ENCODE measurements at places on chromosomes 16 and 17.
A peak's percentile ranks its signal among the peaks of the same experiment; 100 is the strongest.

GRCh38 chr16:17347624-17348023 lies 123.1 kb downstream of the XYLT1 start:
- DNase-seq = no peak

DNA sequence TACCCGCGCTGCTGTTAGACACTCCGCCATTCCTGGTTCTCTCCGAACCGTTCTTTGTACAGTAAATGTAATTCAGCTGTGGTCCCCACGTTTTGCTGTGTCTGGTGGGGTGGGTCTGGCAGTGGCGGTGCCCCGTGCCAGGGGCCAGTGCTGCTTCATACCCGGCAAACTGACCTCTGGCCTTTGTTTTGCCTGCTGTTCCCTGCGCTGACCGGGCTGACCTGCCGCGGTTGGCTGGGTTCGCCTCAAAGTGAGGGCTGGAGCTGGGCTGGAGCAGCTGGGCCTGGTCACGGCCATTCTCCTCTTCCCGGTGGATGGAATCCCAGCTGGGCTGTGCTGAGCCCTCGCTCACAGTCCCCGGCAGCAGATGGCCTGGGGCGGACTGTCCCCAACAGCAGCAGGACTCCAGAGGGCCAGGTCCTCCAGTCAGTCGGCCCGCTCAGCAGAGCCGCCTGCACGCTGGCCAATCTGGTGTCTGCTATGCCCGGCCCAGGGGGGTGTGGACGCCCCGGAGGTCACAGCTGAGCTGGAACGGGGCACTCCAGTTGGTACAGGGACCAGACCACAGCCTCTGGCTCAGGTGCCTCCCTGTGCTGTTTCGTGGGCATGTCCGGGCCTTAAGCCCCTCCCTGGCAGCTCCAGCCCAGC lies 1.5 kb upstream of the WFIKKN1 start:
- DNase-seq = no peak

GRCh38 chr17:63445571-63445953 lies 544 bp downstream of the CYB561 start:
- peak; percentile 43 for DNase-seq

GRCh38 chr17:57663326-57664070 lies 81.6 kb downstream of the CCDC182 start:
- peak; percentile 8 for DNase-seq

DNA sequence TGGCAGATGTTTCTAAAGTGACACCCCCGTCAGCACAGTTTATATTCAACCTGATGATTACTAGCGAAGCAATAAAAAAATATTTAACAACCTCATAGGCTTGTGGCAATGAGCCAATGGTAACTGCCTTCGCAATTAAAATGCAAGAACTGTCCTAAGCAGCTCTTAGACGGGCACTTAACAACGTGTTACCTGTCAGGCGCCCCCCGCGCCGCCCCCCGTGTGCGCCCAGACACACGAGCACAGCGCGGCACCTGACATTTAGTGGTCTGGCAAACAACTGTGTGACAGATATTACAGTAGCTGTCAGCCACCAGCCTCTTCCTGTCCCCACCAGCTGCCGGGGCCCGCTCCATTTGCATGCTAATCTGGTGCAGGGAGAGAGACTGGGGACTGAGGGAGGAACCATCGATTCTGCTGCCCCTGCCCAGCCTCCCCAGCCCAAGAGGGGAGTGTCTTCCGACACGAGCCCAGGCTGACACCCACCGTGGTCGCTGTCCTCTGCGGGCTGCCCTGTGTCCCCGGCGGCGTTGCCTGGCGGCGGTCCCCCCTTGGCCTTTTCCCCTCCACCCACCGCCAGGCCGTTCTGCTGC lies 12.7 kb downstream of the NDUFAF8 start:
- DNase-seq = no peak

DNA sequence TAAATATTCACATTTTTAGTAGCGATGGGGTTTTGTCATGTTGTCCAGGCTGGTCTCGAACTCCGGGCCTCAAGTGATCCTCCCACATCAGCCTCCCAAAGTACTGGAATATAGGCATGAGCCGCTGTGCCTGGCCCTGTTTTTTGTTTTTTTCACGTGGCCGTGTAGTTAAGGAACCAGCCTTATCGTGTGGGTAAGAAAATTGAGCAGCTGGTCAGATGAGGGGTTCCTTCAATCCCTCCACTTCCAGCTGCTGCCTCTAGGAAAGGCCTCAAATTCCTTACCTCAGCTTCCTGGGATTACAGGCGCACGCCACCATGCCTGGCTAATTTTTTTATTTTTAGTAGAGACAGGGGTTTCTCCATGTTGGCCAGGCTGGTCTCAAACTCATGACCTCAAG lies 5.9 kb upstream of the DPEP2 start:
- no peak for DNase-seq

DNA sequence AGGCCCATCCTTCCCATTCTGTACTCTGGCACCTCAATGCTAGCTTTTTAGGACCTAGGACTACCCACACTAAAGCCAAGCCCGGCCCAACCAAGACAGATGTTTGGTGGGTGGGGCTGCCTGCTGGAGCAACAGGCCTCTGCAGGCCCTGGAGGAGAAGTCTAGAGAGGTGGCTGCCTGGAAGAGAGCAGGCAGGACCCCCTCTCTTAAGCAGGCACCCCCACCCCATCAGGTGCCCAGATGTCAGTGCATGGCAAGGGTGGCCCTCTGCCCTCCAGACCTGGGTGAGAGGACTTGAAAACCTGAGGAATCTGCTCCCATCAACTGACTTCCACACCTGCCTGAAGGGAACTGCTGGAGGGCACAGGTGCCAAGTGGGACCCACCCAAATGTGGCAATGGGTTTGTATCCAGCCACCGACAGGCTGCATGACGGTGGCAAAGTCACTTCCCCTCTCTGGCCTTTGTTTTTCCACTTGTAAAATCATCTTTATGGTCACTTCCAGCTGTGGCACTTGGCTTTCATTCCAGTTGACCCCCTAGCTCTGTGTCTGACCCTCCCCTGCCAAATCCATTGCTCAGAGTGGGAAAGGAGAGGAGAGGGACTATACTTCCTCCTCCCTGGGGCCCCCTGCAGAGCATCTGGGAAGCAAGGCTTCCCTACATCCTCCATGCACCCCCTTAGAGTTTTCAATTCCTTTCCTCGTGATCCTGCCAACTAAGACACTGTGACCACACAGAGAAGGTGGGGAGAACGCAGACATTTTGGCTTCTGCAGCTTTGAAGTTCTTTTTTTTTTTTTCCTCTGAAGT lies 1.7 kb upstream of the STAT5A start:
- DNase-seq = no peak

DNA sequence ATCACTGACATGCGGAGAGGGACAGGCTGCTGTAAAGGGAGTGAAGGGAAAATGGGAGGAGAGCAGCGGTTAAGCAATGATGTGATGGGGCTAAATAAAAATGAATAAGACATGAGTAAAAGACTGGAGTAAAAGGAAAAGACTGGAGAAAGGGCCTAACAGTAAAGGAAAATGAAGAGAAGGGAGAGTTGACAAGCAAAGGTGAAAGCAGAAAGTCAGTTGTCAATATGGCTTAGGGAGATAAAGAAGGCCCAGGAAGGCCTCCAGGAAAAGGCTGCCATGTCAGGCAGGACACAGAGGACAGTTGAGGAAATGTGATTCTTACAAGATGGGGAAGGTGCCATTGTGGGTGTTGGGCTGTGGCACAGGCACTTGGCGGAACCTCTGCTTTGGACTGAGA lies 98.9 kb upstream of the AMZ2 start:
- DNase-seq = no peak

- peak; percentile 87 for DNase-seq
These were observed at the start of the genes GNPTG and TSR3 for GRCh38 chr16:1351582-1352362. TSS of gene GNPTG (plus strand) at chr16:1351931. CDS start at chr16:1351966, 35 bp downstream. TSS of gene TSR3 (minus strand) at chr16:1351878. CDS start at chr16:1351804, 74 bp downstream.

GRCh38 chr16:2520097-2520783 lies at the start of gene AMDHD2:
TSS of gene AMDHD2 (plus strand) at chr16:2520371. CDS start at chr16:2520459, 88 bp downstream.
- peak; percentile 94 for DNase-seq

DNA sequence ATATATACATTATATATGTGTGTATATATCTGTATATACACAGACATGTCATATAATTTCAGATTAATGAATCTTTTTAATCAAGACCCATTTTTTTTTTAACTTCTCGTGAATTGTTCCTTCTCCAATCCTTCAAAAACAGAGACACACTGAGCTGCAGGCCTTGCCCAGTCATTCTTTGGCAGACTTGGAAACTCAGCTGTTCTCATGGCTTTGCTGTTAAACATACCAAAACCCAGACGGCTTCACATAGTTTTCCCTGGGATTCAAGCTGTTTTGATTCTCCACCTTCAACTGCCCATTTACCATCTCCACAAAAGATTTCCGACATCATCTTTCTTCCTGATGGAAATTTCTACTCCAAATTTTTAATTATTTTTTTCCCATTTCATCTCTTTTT lies 148.7 kb downstream of the KCNJ2 start:
- DNase-seq = no peak

DNA sequence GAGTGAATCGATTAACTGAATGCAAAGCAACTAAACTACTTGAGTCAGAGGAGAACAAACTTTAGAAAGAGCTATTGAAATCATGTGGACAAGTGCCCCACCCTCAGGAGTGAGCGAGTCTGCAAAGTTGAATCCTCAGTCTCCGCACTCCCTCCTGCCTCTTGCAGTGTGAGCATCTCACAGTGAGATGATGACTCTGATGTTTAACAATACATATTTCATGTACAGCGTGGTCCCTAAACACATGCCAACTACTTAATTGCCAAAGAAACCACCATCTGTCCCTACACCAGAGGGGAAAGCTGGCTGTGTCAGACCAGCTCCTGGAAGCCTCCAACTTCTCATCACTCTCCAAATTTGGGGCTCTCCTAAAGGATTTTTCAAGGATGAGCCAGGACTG lies 31.2 kb downstream of the PIMREG start:
- no peak for DNase-seq

DNA sequence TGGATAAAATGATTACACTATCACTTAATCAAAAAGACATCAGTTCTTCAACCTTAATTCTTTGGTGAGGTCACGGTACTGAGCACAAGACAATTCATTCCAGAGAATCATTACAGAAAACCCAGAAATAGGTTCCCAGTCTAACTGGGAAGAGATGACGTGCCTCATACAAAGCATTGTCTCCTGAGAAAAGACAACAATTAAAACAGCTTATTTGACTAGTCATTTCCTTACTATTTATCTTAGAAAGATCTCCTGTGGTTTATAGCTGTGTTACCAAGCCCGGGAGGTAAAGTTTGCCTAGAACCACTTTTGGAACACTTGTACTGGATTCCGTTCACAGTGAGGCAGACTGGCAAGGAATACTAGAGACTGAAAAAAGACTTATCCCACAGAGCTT lies 5.1 kb downstream of the PHF12 start:
- DNase-seq = no peak

- no peak for DNase-seq
These were observed 1400.7 kb downstream of the CDH8 start for GRCh38 chr16:60635548-60635947.

- DNase-seq = no peak
These were observed 29.2 kb downstream of the TRPV3 start for GRCh38 chr17:3528403-3528851.

DNA sequence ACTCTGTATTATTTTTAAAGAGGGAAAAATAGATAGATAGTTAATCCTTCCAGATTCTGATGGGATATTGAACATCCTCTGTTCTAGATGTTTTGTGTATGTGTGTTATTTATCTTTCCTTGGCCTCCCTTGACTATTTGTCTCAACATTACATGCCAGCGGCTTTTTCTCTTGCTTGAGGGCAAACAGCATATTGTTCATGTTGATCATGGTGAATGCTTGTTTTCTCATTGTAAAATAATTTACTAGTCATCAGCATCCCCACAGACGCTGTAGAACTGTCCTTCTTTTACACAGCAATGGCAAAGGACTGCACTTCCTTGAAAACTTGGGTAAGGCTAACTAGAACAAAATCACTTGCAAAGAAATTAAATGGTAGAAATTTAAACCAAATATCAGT lies 1376.4 kb upstream of the GOT2 start:
- DNase-seq = no peak

GRCh38 chr17:35545150-35545549 lies 7.7 kb upstream of the SLFN12L start:
- no peak for DNase-seq

DNA sequence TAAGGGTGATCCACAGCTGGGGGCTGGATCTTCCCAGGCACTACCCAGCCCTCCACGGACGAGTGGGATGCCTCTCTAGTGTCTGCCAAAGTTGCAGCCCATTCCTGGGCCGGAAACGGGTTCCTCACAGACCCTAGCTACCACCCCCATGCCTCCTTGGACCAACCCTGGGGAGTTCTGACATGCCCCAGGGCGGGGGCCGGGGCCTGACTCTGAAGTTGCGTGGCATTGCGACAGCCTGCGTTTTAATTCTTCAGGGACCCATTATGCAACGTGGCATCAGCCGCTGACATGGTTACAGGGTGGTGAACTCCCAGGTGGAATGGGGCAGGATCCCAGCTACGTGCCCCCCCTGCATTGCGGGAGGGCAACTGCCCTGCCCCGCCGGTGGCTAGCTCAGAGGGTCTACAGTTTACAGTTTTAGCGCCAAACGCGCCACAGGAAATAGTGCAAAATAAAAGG lies 2.7 kb downstream of the CBX4 start:
- DNase-seq = no peak

DNA sequence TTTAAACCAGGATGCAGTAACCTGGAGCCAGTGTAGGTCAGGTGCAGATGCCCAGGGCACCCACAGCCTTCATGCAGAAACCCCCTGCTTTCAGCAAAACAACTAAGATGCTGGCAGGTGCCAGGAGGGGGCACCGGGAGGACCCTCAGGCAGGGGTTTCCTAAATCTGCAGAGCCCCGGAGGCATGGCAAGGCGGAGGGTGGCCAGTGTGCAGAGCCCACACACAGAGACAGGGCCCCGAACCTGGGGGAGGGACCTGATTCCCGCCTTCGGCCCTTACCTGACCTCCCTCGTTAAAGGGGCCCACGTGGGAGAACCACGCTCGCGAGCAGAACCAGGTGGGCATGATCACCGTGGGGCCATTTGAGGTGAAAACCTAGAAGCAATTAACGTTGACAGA lies 114.0 kb upstream of the METRNL start:
- DNase-seq = no peak

- no peak for DNase-seq
These were observed 8.7 kb downstream of the COX10 start for GRCh38 chr17:14078027-14078426.

DNA sequence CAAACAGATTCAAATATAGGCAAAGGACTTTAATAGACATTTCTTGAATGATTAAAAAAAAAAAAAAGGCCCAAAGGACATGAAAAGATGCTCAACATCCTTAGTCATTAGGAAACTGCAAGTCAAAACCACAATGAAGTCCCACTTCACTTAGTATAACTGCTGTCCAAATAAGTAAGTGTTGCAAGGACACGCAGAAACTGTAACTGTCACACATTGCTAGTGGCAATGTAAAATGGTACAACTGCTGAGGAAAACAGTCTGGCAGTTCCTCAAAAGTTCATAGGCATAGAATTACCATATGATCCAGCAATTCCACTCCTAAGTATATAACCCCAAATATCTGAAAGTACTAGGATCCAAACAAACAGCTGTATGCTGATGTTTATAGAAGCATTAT lies 112.7 kb downstream of the BRIP1 start:
- DNase-seq = no peak

Measured in activated naive CD4-positive, alpha-beta T cell treated with anti-CD3 and anti-CD28 coated beads, Interleukin-2, amount 10 ng/mL, durations not matched to agents 7 days and 5 days (primary cell).